ENCODE measurements at places on chromosomes 6 and 20. TPM values are rescaled to one million over a fixed set of nuclear protein-coding genes. Genes with fewer than 3 reads are reported as not detected.

DNA sequence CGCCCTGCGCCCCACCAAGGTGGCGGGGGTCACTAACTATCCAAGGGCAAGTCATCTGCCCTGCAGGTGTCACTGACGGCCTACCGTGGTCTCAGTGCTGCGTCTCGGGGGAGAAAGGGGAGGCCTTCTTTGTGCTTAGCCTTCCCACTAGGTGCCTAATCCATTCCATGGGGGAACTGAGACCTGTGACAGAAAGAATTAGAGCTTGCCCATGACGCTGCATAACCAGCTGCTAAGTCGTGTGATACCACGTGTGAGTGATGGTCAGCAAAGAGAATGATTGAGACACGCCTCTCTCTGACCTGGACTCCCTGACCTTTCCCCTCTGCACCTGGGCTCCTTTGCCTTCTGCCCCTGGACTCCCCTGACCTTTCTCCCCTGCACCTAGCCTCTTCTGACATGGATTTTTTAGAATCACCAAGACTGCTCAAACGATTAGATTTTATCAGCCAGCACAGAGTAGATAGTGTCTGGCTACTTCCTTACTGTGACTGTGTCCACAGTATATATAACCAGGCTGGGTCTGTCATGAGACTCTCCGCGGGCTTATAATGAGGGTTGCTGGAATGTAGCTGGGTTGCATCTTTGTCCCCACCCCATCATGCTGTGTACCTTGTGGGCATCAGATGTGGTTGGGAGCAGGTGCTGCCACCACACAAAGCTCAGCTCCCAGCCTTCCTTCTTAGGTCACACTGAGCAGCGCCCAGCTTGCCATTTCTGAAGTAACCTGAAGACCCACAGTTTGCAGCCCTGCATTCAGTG lies 140.6 kb downstream of the TMEM242 start:
- no peaks in the 10 kb centered on the region for H3K27me3 ChIP-seq
- peak overlapping the region; percentile 45 for H3K27ac ChIP-seq
- no peak for DNase-seq
- no peak overlapping the region for H3K4me3 ChIP-seq
- peaks cover 33% of the 10 kb centered on the region for H3K4me1 ChIP-seq

DNA sequence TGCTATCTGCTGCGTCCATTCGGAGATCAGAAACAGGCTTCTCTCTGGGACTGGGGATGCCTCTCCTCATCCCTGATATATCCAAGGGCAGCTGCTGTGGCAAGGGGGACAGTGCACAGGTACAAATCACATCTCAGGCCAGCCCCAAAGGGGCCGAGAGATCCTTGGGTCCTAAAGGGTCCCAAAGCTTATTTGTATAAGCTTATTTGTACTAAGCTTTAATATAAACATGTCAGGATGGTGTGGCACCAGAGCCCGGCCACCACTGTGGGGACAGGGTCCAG lies 45.3 kb downstream of the FGD2 start:
- DNase-seq, result no peak
- H3K36me3 ChIP-seq, result no peaks in the 10 kb centered on the region
- peaks cover 16% of the 10 kb centered on the region for H3K4me1 ChIP-seq
- no peaks in the 10 kb centered on the region for H3K27me3 ChIP-seq

- H3K27ac ChIP-seq, result no peak overlapping the region
- peaks cover 68% of the 10 kb centered on the region for H3K4me1 ChIP-seq
- no peak overlapping the region for H3K4me3 ChIP-seq
- DNase-seq, result no peak
- no peaks in the 10 kb centered on the region for H3K27me3 ChIP-seq
Observed at GRCh38 chr20:33840160-33840559, 29.0 kb downstream of the CHMP4B start.

GRCh38 chr20:25007491-25008305 lies 15.1 kb upstream of the APMAP start:
- H3K27ac ChIP-seq, result no peak overlapping the region
- no peaks in the 10 kb centered on the region for H3K36me3 ChIP-seq
- no peaks in the 10 kb centered on the region for H3K27me3 ChIP-seq
- H3K4me3 ChIP-seq, result no peak overlapping the region
- no peaks in the 10 kb centered on the region for H3K4me1 ChIP-seq
- no peak for DNase-seq

- DNase-seq, result no peak
- H3K4me1 ChIP-seq, result peaks cover 29% of the 10 kb centered on the region
- no peaks in the 10 kb centered on the region for H3K27me3 ChIP-seq
- no peak overlapping the region for H3K4me3 ChIP-seq
Observed at GRCh38 chr6:109097661-109098060, 2.4 kb downstream of the CEP57L1 start.

DNA sequence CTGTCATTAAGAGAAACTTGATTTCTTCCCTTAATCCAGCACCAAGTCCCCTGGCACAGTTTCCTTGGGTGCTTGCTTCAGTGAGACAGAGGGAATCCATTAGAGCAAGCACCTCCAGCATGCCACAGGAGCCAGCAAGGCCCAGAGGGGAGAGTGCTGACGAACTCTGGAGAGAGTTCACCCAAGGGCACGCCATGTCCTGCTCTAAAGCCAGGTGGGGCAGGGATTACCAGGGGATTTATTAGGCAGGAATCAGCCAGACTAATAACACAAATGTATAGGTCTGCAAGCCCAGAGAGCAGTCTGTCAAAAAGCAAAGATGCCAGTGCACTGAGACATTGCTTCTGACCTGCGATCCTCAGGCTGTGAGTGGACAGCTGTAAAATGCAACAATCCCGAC lies 155.4 kb upstream of the SYNDIG1 start:
- no peaks in the 10 kb centered on the region for H3K36me3 ChIP-seq
- no peak overlapping the region for H3K27ac ChIP-seq
- no peak for DNase-seq
- no peaks in the 10 kb centered on the region for H3K27me3 ChIP-seq

GRCh38 chr6:159134701-159135364 lies 34.4 kb upstream of the FNDC1 start:
- no peak overlapping the region for H3K27ac ChIP-seq
- H3K4me1 ChIP-seq, result peaks cover 3% of the 10 kb centered on the region
- peak; percentile 93 for DNase-seq
- H3K4me3 ChIP-seq, result no peak overlapping the region

The OPN5 gene
- total RNA-seq, result not detected
